ENCODE measurements at places on chromosomes 12 and 14. TPM values are rescaled to one million over a fixed set of nuclear protein-coding genes. Genes with fewer than 3 reads are reported as not detected.

- H3K36me3 ChIP-seq, result no peaks in the 10 kb centered on the region
- no peak for DNase-seq
- no peaks in the 10 kb centered on the region for H3K27me3 ChIP-seq
- peaks cover 41% of the 10 kb centered on the region for H3K4me1 ChIP-seq
- H3K27ac ChIP-seq, result peak overlapping the region; percentile 42
Measured at GRCh38 chr12:22538311-22538710, 6.0 kb downstream of the C2CD5 start.

- no peak overlapping the region for H3K27ac ChIP-seq
- no peak for DNase-seq
- H3K4me1 ChIP-seq, result no peaks in the 10 kb centered on the region
- no peak overlapping the region for H3K4me3 ChIP-seq
Measured at GRCh38 chr14:90024910-90025309, 36.9 kb upstream of the KCNK13 start.

DNA sequence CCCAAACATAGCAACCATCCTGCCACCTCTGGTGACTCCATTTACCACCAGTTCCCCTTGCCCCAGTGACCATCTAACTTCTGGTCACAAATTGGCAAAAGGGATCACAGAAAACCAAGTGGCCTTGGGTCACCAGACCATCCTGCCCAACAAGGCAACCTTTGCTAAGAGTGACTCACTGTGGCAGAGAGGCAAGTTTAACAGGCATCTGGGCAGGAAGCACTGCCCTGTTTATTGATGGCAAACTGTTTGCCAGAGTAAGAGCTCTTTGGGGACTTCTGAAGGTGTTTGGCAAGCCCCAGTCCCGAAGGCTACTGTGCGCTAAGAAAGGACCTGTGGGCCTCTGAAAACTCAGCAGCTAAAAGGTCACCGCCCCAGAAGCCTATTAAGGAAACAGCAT lies 28.2 kb upstream of the TMEM233 start:
- H3K27me3 ChIP-seq, result no peaks in the 10 kb centered on the region
- H3K4me3 ChIP-seq, result no peak overlapping the region
- H3K4me1 ChIP-seq, result no peaks in the 10 kb centered on the region
- H3K27ac ChIP-seq, result no peak overlapping the region
- no peak for DNase-seq
- no peaks in the 10 kb centered on the region for H3K36me3 ChIP-seq

- no peak for DNase-seq
- H3K27ac ChIP-seq, result no peak overlapping the region
- no peaks in the 10 kb centered on the region for H3K4me1 ChIP-seq
- H3K27me3 ChIP-seq, result no peaks in the 10 kb centered on the region
- no peaks in the 10 kb centered on the region for H3K36me3 ChIP-seq
- no peak overlapping the region for H3K4me3 ChIP-seq
Measured at GRCh38 chr14:30108975-30109700, 181.5 kb upstream of the PRKD1 start.

The FBXW8 gene
- total RNA-seq, result 8.6 TPM

DNA sequence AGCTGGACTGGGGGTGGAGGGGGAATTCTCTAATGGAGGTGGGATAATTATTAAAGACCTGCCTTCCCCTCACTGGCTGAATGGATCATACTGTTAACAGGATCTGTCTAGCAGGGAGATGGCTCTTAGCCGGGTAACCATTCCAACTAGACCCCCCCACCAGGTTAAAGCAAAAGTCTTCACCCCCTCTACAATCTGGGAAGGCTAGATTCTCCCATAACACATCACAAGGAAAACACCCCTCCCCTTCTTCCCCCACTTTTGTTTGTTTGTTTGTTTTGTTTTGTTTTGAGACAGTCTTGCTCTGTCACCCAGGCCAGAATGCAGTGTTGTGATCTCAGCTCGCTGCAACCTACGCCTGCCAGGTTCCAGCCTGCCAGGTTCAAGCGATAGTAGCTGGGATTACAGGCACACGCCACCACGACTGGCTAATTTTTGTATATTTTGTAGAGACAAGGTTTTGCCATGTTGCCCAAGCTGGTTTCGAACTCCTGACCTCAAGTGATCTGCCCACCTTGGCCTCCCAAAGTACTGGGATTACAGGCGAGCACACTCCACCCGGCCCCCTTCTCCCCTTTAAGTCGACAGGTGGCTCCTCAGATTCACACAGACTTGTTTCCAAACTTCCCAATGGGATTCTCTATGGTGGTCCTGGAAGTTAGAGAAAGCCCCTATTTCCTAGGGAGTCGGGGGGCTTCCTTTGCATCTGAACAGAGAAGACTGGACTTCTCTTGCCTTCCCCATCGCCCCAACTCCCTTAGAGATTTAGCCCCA lies 3.5 kb upstream of the BAZ2A start:
- no peak for DNase-seq
- H3K36me3 ChIP-seq, result peaks cover 13% of the 10 kb centered on the region
- peak overlapping the region; percentile 95 for H3K27ac ChIP-seq
- H3K27me3 ChIP-seq, result no peaks in the 10 kb centered on the region
- peak overlapping the region; percentile 91 for H3K4me3 ChIP-seq

DNA sequence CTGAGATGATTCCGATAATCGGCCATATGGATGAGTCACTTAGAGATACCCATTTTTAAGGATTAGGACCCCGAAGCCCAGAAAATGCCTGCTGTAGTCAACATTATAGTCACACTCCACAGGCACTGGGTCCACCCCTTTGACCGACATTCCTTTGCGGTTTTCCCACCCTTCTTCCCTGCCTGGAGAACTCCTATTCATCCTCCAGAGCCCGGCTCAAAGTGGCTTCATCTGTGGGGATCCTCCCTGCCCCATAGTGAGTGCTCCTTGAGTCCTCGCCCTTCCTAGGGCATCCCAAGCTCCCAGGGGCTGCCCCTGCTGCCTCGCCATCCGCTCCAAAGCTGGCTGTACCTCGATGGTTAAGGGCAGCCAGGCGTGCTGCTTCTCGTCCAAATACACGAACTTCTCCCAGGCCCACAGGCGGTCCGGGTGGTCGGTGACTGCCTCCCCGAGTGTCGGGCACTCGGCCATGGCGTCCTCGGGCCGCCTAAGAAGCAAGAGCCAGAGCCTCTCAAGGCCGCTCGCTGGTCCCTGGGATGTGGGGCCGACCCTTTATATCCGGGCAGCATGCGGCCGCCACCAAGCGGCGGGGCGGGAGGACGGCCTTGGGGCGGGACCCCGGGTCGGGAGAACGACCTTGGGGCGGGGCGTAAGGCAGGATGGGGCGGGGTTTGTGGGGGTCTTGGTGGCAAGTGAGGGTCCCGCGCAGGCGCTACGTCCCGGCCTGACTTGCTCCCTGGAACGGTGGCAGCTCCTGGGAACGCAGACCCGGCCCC lies at the start of gene TCL1A:
TSS of gene TCL1A (minus strand) at position 530 of the 776 bp plus-strand sequence. CDS start at position 471, 59 bp downstream.
- H3K27ac ChIP-seq, result no peak within 1 kb of the TSS
- DNase-seq, result no peak
- peaks cover 5% of the 10 kb centered on the region for H3K27me3 ChIP-seq
- no peaks in the 10 kb centered on the region for H3K36me3 ChIP-seq

- no peaks in the 10 kb centered on the region for H3K36me3 ChIP-seq
- no peaks in the 10 kb centered on the region for H3K4me1 ChIP-seq
- no peak for DNase-seq
- no peak overlapping the region for H3K27ac ChIP-seq
- no peaks in the 10 kb centered on the region for H3K27me3 ChIP-seq
Measured at GRCh38 chr12:90290980-90291975, 582.6 kb upstream of the ATP2B1 start.

- peaks cover 25% of the 10 kb centered on the region for H3K4me1 ChIP-seq
- DNase-seq, result peak; percentile 83
- H3K27ac ChIP-seq, result peak overlapping the region; percentile 98
- H3K27me3 ChIP-seq, result no peaks in the 10 kb centered on the region
- H3K36me3 ChIP-seq, result no peaks in the 10 kb centered on the region
Measured at GRCh38 chr12:51217133-51217967, 512 bp downstream of the POU6F1 start.

DNA sequence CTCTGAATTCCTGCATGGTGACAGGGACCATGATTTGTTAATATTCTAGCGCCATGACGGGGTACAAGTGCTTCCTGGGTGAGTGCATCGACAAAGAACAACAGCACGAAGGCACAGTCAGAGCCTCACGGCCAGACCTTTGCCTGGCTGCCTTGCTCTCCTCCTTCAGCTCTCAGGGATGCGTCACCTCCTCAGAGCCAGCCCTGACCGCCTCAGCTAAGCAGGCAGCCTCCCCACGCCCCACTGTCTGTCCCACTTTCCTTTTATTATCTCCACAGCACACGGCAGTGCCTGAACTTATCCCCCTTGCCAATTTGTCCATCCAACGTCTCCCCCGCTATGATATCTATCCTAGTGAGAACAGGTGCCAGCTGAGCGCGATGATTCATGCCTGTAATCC lies 16.5 kb upstream of the FZD10 start:
- no peaks in the 10 kb centered on the region for H3K4me1 ChIP-seq
- no peak for DNase-seq
- H3K27ac ChIP-seq, result no peak overlapping the region
- H3K27me3 ChIP-seq, result no peaks in the 10 kb centered on the region

GRCh38 chr12:94699801-94700200 lies 49.4 kb upstream of the TMCC3 start:
- peaks cover 12% of the 10 kb centered on the region for H3K4me1 ChIP-seq
- no peaks in the 10 kb centered on the region for H3K36me3 ChIP-seq
- no peak overlapping the region for H3K4me3 ChIP-seq
- no peak for DNase-seq

DNA sequence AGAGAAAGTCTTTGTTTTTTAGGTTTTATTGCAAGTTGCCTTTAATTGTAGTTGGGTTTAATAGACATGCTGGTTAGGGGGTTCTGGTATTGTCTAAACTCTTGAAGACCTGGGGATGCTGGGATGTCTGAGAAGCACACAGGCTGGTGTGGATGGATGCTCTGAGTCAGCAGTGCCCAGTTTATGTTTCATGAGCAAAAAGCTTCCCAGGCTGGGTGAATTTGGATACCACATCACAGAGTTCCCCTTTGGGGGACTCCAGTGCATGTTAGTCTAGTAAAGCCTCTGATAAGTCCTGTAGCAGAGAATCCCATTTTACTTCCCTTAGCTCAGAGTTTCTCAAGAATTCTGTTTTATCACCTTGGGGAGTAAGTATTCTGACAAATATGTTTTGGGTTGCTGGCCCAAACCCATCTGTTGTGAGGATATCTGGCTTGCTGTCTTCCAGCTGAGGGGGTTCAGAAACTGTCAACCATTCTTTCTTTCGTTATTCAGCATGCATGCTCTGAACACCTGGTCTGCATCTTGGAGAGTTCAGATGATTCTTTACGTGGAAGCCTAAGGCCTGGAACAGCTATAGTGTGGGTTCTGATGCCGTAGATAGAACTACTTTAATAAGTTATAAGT lies 509.1 kb downstream of the VRK1 start:
- H3K36me3 ChIP-seq, result no peaks in the 10 kb centered on the region
- no peak overlapping the region for H3K4me3 ChIP-seq
- no peak overlapping the region for H3K27ac ChIP-seq
- H3K4me1 ChIP-seq, result no peaks in the 10 kb centered on the region
- no peak for DNase-seq

- peaks cover 32% of the 10 kb centered on the region for H3K36me3 ChIP-seq
- no peak overlapping the region for H3K27ac ChIP-seq
- peaks cover 4% of the 10 kb centered on the region for H3K4me1 ChIP-seq
- no peak overlapping the region for H3K4me3 ChIP-seq
- no peaks in the 10 kb centered on the region for H3K27me3 ChIP-seq
Measured at GRCh38 chr12:57208631-57209282, 7.8 kb upstream of the NXPH4 start.

The RHEBL1 gene
- 0.36 TPM for total RNA-seq

DNA sequence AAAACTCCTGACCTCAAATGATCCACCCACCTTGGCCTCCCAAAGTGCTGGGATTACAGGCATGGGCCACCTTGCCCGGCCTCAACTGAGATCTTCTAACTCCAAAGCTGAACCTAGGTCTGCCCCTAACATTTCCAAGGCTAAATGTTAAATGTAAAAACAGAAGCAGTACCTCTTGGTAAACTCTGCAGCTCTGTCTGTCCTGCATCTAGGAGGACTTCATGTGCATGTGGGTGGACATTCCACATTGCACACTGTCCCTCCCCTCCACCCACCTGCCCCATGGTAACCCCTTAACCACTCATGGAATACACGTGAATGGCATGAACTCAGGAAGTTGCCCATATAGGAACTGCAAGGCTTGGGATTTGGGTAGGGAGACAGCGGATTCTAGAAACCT lies 33.1 kb downstream of the SNX6 start:
- H3K27ac ChIP-seq, result no peak overlapping the region
- no peaks in the 10 kb centered on the region for H3K27me3 ChIP-seq
- no peaks in the 10 kb centered on the region for H3K4me1 ChIP-seq
- DNase-seq, result peak; percentile 38
- H3K4me3 ChIP-seq, result no peak overlapping the region

DNA sequence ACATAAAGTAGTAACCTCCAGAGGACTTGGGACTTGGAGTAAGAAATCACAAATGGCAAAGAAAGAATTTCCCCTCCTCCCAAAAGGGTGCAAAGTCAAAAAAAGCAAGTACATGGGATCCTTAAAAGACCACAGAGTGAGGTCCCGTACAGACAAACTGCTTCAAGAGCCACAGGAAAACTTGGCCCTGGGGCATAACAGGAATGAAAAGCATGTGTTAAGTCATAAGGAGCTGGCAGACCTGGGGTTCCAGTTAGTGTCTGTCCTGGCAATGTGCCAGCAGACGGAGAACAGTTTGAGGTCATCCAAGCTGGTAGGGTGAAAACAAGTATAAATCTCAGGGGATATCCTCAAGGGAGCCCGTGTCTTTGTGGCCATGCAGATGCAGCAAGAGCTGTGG lies 73.2 kb downstream of the HSD17B6 start:
- DNase-seq, result peak; percentile 74
- H3K27me3 ChIP-seq, result no peaks in the 10 kb centered on the region
- H3K4me3 ChIP-seq, result no peak overlapping the region
- H3K36me3 ChIP-seq, result no peaks in the 10 kb centered on the region

DNA sequence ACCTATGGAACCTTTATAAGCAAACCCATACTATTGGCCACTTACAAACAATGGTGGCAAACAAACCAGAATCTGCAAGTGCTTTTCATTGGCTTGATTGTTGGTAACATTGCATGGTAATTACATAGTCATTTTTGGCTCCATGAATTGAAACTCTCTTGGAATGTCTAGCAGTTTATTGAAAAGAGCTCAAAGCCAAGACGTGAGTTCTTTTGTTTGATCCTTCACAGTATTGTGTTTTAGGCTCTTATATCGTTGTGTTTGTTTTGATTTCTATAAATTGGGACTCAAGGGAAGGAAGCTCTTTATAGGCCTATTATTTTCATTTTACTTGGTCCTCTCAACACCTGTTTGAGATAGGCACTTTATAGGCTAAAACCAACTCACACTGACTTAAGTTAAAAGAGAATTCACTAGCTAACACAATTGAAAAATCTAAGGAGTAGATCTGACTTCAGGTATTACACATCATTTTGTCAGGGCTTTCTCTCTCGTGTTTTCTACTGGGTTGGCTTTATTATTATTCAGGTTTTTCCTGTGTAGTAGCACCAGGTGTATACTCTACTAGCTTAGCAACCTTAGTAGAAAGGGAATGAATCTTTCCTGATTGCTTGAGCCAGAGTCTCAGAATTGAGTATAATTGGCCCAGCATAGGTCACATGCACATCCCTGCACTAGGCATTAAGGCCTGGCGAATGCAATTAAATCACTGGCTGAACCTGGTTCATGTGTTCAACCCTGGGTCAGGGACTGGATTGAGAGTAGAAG lies 341.4 kb downstream of the RAD51B start:
- H3K36me3 ChIP-seq, result no peaks in the 10 kb centered on the region
- no peak overlapping the region for H3K27ac ChIP-seq
- peaks cover 88% of the 10 kb centered on the region for H3K4me1 ChIP-seq
- no peak for DNase-seq
- H3K27me3 ChIP-seq, result no peaks in the 10 kb centered on the region
